Amniotic stem cell (primary cell): ENCODE measurements at places on chromosomes 12 and 14.

DNA sequence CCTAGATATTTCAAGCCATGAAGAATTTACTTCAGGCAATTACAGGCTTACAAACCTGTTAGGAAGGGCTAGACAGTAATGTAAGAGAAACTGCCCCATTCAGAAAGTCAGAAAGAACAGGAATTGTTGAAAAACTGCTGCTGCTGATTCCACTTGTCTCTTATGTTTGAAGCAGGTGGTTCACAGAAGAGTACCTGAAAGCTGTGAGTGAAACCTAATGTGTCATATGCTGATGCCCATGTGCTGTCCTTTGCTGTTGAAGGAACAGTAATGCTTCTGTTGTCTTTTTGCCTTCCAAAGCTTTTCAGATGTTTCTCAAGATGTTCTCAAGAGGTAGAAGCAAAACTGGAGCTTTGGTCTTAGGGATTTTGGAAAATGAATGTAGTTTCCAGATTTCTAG lies 39.0 kb downstream of the MNAT1 start:
- DNase-seq: no peak

DNA sequence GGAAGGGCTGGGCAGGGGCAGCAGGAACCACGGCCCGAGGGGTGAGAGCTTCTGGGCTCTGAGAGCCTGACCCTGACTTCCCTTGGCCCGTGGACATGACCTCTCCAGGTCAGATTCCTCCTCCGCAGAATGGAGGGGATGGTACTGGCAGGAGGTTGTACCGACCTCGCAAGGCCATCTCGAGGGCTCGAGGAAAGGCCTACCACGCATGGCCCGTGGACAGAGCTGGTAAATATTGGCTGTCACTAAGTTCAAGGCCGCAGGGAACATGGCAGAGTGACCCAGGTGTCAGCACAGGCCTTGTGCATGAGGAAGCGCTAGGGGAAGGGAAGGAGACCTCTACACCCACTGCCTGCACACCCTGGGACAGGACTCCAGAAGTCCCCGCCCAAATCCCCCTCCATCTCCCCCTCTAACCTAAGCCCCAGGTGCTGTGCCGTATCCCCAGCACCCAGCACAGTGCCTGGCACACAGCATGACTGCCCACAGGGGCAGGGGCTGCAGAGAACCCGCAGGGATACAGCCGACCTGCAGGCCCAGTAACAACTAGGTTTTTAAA lies 54.9 kb upstream of the PPP2R5C start:
- no peak for DNase-seq

DNA sequence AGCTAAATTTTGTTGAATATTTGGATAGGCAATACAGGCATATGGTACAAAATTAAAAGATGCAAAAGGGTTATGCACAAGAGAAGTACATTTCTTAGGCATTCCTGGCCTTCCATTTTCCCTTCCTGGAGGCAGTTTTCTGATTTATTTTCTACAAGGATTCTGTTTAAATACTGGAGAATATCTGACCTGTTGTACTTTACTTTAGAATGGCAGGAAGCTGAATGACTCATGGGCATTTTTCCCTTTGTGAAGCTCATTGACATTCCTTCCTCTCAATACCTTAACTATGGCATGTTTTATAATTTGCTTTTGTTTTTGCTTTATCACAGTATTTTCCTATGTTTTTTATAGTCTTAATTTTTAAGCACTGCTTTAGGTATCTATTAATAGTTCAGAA lies 62.7 kb downstream of the RCOR1 start:
- DNase-seq: no peak

- DNase-seq: no peak
Measured at GRCh38 chr12:70556179-70556869, 80.9 kb downstream of the PTPRB start.

GRCh38 chr12:52347551-52348510 lies 19.4 kb downstream of the KRT85 start:
- no peak for DNase-seq

GRCh38 chr12:30420561-30420960 lies 275.1 kb downstream of the IPO8 start:
- DNase-seq: no peak

GRCh38 chr12:51793201-51793600 lies 55.3 kb downstream of the FIGNL2 start:
- DNase-seq: no peak

- DNase-seq: no peak
Measured at GRCh38 chr14:32701475-32701874, 237.2 kb upstream of the NPAS3 start.

GRCh38 chr14:105385698-105386365 lies 12.5 kb upstream of the TEX22 start:
- no peak for DNase-seq

GRCh38 chr14:52767058-52767833 lies 24.2 kb downstream of the GNPNAT1 start:
- no peak for DNase-seq
